ENCODE measurements at places on chromosomes 3 and 15.

- peak; percentile 79 for DNase-seq
Measured at GRCh38 chr15:57031605-57032004, 113.2 kb downstream of the TCF12 start.

DNA sequence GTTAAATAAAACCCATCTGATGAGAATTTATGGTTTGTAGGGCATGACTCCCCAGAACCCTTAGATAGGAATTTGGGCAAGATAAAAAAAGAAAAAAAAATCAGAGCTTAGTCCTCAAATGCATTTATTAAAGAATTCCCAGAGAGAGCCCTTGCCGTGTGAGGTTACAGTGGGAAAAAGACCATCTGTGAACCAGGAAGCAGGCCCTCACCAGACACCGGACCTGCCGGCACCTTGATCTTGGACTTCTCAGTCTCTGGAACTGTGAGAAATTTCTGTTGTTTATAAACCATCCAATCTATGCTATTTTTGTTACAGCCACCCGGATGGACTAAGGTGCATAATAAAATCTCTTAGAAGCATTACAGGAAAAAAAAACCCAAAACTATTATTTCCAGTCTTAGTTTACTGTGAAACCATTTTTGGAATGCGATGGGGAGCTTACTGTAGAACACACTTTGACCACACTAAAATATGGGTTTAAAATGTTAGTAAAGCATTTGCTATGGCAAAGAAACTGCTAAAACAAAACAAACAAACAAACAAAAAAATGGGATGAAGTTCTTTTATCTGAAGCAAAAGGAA is 72.2 kb downstream of the LEKR1 start:
- DNase-seq, result no peak

DNA sequence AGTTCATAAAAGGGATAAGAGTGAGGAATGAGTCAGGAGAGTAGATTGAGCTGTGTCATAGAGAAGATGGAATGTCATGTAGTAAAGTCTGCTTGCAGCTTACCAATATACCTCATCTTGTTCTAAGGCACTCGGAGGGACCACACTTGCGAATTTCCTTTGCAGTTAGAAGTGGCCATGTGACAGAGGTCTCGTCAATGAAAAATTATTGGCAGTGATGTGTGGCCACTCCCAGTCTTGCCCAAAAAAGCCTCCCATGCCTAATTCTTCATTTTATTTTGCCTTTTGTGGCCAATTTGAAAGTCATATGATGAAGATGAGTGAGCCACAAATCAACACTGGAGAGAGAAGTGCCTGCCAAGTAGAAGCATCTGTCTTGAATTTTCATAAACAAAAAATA is 465.6 kb upstream of the ZNF385D start:
- DNase-seq, result peak; percentile 11

GRCh38 chr15:101489599-101490407 is at the start of gene PCSK6:
Gene PCSK6, minus strand, starts transcription at chr15:101489707. Its CDS starts 37 bp downstream, at chr15:101489670.
- DNase-seq, result no peak

GRCh38 chr15:98745179-98745578 is 96.8 kb downstream of the IGF1R start:
- no peak for DNase-seq

DNA sequence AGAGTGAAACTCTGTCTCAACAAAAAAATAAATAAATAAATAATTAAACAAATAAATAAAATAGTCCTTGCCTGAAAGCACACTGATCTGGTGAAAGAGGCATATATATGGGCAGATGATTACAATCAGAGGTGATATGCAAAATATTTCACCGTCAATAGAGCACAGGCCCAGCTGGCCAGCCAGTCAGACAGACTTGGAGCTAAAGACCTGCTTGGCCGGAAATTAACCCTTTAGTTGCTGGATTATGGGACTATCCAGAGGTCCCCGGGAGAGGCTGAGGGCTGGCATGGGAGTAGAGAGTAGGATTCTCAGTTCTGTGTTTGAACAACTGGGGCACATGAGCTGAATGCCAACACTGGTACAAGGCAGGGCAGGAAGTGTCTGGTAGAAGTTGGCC is 59.1 kb upstream of the CTNNB1 start:
- no peak for DNase-seq

GRCh38 chr3:46578973-46579755 is 13.1 kb upstream of the LRRC2 start:
- no peak for DNase-seq

DNA sequence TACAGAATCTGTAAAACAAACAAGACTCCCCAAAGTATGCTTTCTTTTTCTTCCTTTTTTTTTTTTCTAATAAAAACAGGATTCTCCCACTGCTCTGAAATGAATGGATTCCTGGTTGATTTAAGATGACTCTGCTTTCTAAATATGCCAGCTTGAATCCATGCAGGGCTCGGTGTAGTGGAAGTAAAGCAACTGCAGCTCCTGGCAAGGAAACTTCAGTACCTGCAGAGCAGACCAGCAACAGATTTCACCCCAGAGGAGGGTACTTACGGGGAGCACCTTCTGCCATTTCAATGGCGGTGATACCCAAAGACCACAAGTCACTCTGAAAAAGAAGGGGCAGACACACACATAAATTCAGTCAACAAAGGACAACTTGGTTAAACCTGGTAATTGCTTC is 150.5 kb upstream of the SLC2A2 start:
- DNase-seq, result no peak

GRCh38 chr3:144754076-144754783 is 782.6 kb downstream of the DIPK2A start:
- no peak for DNase-seq

DNA sequence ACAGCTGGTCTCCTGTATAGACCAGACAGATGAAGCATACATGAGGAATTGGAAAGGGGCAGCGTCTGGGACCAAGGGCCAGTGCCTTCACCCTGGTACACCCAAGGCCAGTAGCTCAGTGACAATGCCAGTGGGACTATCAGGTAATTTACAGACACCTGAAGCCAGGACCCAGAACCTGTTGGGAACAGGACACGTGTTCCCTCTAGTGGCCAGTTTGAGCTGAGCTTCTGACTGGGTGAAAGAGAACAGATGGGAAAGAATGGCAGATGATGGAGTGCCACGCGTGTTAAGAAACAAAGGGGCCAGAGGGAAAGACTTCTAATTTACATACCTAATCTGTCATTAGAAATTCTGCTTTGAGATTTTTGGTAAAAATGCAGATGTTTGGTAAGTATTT is 5.1 kb upstream of the SLC25A38 start:
- peak; percentile 33 for DNase-seq

- DNase-seq, result no peak
Measured at GRCh38 chr3:25349828-25350724, 78.0 kb upstream of the RARB start.

GRCh38 chr15:64110950-64111678 is 15.3 kb downstream of the SNX1 start:
- no peak for DNase-seq

GRCh38 chr15:51853998-51854397 is 24.5 kb downstream of the TMOD3 start:
- no peak for DNase-seq

DNA sequence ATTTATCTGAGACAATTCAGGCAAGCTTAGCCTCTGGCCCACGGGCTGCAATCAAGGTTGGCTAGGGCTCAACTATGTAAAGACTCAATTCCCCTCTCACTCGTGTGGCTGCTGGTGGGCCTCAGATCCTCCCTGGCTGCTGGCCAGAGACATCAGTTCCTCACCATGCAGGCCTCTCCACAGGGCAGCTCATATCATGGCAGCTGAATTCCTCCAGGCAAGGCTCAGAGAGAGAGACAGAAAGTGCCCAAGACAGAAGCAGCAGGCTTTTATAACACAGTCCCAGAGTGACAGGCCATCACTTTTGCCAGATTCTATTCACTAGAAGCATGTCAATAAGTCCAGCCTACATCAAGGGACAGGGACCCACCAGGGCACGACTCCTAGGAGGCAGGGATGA is 63.2 kb downstream of the XXYLT1 start:
- no peak for DNase-seq

GRCh38 chr3:102471001-102471400 is 36.2 kb downstream of the ZPLD1 start:
- DNase-seq, result no peak

DNA sequence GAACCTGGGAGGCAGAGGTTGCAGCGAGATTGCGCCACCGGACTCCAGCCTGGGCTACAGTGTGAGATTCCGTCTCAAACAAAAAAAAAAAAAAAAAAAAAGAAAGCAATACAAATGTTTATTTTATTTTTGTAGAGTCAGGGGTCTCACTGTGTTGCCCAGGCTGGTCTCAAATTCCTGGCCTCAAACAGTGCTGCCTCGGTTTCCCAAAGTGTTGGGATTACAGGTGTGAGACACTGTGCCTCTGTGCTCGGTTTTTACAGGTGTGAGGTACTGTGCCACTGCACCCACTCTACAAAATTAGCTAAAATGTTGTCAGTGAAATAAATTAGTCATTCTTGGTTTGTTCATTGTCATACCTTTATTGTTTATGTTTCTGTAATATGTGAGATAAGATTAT is 5.5 kb downstream of the PIAS1 start:
- DNase-seq, result no peak

All from fibroblast of mammary gland (primary cell).